ENCODE measurements at places on chromosomes 6 and 20.

DNA sequence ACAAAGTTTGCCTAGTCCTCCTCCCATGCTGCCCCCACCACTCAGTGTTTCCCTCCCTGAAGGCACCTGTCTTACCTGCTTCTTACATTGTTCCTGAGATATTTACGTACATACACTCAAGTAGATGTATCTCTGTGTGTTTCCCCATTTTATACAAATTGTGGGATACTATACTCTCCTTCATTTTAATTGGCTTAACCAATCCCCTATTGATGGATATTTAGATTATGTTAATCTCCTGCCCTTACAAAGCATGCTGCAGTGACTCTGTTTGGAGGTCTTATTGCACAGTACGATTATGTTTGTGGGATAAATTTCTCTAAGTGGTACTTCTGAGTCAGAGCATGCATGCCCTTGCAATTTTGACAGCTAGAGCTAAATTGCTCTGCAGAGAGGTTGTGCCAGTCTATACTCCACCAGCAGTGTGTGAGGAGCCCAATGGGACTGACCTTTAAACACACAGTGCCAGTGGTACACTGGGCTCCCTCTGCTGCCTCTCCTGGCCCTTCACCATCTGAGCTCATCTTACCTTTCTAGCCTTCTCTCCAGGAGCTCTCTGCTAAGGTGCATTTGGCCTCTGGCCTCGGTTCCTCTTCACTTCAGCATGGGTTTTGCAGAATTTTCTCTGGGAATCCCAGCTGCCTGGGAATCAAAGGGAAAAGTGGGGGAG lies 57.4 kb downstream of the LYRM2 start:
- DNase-seq, result no peak

GRCh38 chr20:42082611-42083010 lies 464.4 kb upstream of the CHD6 start:
- no peak for DNase-seq

DNA sequence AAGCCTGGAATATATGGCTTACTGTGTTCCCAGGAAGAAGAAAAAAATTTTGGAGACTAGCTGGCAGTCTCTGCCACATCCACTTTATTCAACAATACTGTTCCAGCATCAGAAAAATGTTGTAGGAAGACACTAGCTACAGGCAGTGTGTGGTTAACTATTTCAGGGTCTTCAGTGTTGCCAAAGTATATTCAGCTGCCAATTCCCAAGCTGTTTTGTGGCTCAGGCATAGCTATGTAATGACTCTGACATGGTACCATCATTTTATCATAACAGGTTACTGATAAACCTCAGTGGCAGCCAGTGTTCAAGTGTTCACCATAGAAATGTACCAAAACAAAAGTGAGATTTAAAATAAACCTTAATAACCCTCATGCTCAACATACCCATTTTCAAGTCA lies 503.1 kb downstream of the ADGRB3 start:
- DNase-seq, result no peak

GRCh38 chr20:57464642-57465211 lies 60.2 kb downstream of the CTCFL start:
- no peak for DNase-seq

- DNase-seq, result no peak
Measured at GRCh38 chr6:72421387-72421786, 200.5 kb upstream of the KCNQ5 start.

DNA sequence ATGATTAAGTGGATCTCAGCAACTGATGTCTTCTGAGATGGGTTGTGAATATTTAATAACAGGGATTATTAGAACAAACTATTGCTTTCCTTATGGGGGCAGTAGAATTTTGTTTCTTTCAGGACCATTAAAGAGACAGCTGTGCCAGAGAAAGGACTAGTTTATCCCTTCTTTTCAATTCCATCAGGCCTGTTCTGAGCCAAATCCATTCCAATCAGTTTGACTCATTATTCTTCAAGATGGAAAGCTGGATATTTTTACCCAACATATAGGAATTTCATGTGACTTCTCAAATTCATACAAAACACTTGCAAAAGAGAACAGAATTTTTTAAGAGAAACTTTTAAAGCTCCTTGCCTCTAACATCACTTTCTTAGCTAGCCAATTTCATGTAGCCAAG lies 722.0 kb upstream of the FLRT3 start:
- no peak for DNase-seq

DNA sequence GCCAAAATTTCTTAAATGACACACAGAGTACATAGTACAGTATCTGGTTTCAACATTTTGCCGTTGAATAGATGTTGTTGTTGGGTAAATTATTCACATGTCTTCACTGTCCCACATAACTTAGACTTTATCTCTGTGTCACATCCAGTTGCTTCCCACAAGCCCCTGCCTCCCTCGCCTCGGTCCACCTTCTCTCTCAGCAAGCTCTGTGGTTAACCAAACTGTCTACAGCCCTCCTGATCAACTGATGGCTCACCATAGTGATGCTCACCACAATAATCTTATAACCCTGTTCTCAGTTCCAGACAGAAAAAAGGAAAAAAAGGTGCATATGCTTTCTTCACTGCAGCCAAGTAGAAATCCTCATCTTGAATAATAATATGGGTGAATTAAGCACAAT lies 23.0 kb downstream of the IL17F start:
- DNase-seq, result no peak
